ENCODE measurements at places on chromosomes 3 and 15.

DNA sequence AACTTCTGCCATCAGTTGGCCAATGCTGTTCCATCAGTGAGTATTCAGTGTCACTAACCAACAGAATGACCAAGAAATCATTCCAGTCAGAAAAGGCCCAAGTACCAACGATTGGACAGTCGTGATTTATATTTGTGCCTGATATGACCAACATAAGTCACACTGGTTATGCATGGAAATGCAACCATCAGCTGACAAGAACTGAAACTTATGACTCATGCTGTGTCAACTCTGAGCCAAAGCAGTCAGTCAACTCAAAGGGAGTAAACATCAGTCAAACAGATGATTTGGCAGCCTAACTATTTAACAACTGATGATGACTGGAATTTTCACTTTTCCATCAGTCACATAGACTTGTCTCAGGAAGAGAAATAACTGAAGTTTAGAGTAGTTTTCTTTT, 142.4 kb downstream of the ANXA2 start:
- DNase-seq, result no peak

- DNase-seq, result no peak
Observed at GRCh38 chr15:100284701-100285100, 57.1 kb downstream of the ADAMTS17 start.

DNA sequence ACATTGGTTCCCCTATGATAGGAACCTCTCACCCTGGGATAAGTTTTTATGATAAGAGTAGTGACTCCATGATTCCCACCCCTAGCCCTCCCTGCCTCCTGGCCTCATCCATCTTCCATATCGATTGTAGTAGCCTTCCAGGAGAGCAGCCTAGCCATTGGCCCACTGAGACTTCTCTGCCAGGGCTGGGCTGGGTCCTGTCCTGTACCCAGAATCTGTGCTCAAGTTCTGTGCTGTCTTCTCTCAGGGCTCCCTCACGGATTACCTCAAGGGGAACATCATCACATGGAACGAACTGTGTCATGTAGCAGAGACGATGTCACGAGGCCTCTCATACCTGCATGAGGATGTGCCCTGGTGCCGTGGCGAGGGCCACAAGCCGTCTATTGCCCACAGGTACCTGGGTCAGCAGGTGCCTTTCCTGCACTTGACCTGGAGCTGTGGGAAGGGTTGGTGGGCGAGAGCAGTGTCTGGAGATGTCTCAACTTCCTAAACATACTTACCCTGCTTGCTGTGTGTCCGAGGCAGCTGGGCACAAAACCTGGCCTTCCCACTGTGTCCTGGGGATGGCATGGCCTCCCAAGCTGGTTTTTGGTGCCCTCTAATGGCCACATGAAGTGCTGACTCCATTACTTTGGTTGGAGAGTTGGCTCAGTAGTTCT, 16.6 kb upstream of the EXOG start:
- no peak for DNase-seq

DNA sequence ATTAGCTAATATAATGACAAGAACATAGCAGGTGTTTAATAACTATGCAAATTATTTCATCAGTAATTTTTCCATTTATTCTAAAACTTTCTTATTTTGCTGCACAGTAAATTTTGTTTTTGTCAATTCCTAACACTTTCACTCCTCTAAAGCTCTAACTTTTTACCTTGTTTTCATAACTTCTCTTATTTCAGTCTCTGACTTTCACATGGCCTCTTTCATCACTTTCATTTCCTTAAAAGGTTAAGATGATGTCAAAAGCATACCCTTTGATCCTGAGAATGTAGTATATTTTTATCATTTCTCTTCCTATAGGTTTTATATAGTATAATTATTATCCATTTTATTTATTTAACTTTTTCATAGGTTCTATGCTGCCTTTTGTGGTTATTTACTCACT, 1325.8 kb upstream of the ALCAM start:
- no peak for DNase-seq

DNA sequence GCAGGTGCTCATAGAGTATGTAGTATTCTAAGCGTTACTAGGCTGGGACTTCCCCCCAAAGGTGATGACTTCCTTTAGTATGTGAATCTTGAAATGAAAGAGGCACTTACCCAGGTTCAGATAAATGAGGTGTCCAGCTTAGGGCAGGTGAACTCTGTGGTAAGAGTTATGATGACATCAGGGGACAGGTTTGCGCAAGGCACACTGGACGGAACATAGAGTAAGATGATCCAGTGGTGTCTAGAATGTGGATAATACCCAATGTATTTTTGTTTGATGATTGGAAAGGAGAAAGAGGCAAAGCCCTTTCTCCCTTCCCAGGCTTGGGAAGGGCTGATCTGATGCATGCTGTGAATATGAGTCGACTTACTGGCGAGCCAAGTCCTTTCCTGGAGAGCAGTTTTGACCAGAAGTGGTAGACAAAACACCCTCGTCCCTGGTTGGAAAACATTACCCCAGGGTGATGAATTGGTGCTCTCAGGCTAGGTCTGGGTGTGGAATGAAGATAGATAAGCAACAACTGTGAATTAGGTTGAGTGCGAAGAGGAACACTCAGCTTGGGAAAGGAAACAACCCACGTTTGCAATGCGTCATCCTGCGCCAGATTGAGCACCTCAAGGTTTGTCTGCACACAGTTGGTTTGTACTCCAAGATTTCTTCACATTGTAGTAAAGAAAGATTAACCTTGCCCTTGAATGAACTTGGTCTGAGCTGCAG, 124.2 kb downstream of the GHSR start:
- DNase-seq, result peak; percentile 44

DNA sequence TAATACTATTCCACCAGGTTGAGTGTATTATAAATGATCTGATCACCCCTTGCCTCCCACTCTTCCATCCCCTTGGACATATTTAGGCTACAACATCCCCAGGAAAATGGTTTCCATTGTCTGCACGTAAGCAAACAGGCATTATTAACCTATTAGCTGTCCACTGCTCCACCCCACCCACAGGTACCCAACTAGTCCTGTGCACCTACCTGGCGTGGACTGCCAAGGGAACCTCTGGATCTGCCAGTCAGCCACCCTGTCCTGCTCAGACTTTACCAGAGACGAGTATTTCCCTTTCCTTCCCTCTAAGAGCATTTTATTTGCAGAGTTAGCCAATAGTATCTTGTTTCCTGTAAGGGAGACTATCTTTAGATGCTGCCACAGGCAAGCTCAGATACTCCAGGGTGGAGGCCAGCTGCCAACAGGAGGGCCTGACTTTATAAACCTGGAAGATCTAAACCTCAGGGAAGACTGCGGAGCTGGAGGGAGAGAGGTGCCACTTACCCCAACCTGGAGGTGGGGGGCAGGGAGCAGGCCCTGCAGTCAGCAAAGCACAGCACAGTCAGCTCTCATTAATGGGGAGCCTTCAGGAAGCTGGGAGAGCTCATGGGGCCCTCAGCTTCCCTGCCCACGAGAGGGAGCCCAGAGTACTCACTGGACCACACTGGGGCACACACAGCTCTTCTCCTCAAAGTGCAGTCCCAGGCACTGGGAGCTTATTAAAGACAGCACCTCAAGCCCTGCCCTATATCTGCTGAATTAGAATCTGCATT, at the start of gene CX3CR1:
TSS of gene CX3CR1 (minus strand) at position 292 of the 773 bp plus-strand sequence. CDS start 13,527 bp downstream, outside the sequence.
- DNase-seq, result no peak

DNA sequence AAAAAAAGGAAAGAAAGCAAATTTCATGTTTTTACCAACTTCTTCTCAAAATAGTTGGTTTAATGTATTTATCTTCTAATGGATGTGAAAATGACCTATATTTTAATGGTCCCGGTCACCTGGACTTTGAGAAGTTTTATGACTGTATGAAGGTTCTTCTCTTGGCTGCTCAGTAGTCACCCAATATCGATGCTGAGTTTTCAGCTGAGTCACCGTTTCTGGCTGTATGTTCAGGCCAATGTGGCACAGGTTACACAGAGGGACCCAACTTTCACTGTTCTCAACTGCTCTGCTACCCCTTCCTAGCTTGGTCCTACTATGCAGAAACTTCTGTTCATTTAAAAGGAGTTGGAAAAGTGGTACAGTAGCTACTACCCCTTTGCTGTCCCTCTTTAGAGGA, 25.8 kb downstream of the VGLL3 start:
- DNase-seq, result no peak

DNA sequence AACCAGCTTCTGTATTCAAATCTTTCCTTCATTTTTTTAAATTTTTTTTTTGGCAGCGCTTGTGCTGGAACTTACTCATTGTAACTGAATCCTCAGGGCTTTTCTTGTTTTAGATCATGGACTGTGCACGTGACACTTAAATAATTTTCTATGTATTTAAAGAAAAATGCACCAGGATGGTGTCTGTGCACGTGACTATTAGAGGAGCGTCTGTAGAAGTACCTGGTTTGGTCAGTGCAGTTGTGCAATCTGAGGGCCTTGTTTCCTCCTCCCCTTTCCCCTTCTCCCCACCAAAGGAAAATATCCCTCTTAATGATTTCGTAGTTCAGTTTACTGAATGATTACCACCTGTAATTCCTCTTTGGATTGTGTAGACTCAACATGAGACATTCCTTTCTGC, 31.3 kb downstream of the EDEM1 start:
- no peak for DNase-seq

- no peak for DNase-seq
Observed at GRCh38 chr15:58039079-58040035, 26.2 kb downstream of the ALDH1A2 start.

DNA sequence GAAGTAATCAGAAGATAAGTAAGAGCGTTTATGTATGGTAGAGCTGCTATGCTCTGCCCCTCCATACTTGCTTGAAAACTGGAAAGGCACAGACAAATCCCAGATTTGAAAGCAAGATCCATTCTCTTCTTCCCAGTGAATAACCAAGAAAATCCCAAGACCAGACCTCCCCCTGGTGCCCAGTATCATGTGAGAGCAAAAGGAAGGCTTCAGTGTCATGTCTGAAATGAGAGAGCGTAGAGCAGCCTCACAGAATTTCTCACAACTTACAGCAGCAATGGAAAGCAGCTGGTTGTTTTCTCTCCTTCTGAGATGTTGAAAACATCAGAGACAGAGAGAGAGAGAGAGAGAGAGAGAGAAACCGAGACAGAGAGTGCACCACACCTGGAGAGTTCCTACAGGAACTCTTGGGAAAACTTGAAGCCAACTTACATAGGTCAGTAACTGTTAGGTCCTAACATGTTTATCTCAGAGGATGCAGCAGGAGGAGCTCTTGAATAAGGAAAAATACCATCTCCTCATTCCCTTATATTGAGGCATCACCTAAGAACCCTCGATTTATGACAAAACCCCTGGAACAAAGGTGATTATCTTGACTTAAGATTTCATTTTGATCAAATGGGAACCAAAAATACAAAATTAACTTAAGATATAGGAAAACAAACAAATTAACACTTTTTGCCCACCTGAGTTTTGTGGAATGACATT, 273.3 kb downstream of the NSUN3 start:
- DNase-seq, result peak; percentile 10

- no peak for DNase-seq
Observed at GRCh38 chr15:75945953-75946352, 42.3 kb downstream of the FBXO22 start.
